ENCODE measurements at places on chromosomes 4 and X.

DNA sequence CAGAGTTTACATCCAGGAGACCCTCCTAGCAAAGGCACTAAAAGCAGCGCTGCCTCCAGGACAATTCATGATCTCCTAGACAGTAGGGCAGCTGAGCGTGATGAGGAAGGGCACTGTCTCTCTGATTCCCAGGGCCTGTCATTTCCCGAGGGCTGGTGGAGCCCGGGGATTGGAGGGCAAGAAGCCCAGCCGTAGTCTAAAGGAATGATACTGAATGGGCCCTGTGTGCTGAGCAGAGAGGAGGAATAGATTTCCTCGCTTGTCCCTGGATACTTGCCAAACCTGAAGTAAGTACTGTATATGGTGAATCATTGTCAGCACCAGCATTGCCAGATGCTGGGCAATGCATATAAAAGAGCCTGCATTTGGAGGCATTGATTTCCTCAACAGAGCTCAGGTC lies 88.0 kb upstream of the SLITRK2 start:
- DNase-seq, result no peak

DNA sequence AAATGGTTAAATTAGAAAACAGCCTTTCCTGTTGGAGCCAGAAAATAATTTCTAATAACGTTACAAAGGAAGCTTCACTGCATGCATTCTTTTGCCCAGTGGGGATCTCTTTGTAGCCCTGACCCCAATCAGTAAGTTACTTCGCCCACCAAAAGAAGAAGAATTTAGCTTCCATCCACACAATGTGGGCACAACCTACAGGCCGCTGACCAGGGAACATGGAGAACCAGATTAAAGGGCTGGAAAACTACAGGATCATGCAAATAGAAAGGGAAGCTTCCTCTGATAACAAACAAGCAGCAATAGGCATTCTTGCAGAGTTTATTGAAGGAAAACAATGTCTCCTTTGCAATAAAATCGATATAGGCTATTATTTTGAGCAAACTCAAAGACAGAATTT lies 21.3 kb upstream of the TSPAN5 start:
- no peak for DNase-seq

DNA sequence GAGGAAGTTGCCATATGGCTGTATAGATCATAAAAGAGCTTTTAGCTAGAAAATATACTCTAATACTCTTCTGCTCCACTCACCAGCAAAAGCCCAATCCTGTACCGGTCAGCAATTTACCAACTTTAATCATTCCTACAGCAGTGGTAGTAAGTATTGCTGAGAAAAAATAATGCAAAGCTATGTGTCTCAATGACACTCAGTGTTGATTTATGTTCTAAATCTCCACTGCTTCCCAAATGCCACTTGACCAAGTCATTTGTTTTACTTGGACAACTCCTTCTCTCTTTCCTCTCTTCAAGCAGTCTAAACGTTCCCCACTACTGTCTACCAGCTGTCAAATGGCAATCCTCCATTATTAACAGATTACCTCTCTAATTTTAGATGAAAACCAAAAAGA lies 201.8 kb upstream of the GK2 start:
- peak; percentile 63 for DNase-seq

DNA sequence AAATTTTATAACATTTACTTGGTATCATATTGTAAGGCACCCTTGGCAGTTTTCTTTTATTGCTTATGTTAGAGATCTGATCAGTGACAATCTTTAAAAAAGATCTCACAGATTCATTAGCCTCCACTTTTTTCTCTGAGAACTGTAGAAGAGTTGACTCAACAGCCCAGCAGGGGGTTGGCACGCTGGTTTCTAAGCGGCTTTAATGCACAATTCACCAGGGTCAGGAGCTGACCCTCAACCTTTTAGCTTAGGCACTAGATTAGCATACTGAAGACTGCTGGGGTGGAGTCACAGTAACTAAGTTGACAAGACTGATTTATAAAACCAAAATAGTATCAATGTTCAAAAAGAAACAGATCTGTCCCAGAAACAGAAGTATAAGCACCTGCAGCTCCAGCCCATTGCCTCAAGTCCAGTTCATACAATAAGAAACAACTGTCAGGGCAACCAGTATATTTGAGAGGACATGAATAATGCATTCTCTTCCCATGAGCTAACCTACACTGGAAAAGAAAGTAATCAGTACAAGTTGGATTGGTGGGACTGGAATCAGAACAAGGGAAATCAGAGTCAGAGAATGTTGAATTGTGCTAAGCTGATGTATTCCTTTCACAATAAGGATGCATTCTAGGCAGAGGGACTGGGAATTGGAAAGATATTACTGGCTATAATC lies 77.6 kb downstream of the PDE5A start:
- DNase-seq, result no peak

GRCh38 chr4:124060261-124060918 lies 652.1 kb downstream of the ANKRD50 start:
- no peak for DNase-seq

- DNase-seq, result no peak
Observed at GRCh38 chrX:77901506-77901905, 2.2 kb downstream of the COX7B start.
